Osteoblast (primary cell): ENCODE measurements at places on chromosomes 2 and 18.

DNA sequence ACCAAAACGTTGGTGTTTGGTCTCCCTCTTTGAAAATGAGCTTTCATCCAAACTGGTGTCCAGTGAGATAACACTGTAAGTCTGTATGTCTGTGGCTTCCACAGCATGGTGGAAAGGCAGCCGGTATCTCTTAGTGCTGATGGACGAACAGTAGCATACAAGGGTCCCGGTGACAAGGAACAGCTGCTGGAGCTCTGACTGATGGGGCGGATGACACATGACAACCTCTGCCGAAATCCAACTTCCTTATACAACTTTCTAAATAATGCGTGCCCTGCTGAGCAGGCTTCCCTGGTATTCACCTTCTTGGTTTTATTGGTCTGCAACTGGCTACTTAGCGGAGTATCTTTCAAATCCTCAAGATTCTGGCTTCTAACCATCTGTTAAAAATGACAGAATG, 216.2 kb downstream of the SRBD1 start:
- DNase-seq, result no peak

DNA sequence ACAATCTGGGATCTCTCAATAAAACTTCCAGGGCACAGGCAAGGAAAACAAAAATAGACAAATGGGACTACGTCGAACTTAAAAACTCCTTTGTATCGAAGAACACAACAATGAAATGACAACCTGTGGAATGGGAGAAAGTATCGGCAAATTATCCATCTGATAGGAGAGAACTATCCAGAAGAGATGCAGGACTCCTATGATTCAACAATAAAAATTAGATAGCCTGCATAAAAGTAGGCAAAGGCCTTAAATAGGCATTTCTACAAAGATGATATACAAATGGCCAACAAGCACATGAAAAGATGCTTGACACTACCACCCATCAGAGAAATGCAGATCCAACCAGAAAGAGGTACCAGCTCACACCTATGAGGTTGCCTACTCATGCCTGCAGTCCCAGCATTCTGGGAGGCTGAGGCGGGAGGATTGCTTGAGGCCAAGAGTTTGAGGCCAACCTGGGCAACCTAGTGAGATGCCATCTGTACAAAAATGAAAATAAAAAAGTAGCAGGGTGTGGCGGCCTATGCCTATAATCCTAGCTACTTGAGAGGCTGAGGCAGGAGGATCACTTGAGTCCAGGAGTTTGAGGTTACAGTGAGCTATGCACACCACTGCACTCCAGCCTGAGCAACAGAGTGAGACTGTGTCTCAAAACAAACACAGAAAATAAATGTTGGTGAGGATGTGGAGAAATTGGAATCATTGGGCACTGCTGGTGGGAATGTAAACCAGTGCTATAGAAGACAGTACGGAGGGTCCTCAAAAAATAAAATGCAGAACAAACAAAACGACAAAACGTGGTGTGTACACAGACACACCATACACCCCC, 21.6 kb downstream of the TWIST2 start:
- DNase-seq, result no peak

DNA sequence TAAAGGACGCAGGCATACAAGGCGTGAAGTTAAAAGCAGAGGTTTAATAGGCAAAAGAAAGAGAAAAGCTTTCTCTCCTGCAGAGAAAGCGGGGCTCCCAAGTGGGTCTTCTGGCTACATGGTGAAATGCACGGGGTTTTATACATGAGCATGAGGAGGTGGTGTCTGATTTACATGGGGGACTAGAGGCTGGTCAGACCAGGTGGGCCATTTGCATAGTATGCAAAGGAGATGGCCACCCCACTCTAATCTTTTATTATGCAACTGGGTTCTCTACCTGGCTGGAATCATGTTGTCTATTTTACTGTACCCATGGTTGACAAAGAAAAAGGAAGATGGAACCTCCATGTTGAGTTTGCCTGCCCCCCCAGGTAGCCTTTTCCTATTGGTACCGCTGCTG, 356.2 kb downstream of the KCNJ3 start:
- DNase-seq, result no peak

GRCh38 chr18:9359796-9360195, 25.2 kb downstream of the TWSG1 start:
- no peak for DNase-seq

DNA sequence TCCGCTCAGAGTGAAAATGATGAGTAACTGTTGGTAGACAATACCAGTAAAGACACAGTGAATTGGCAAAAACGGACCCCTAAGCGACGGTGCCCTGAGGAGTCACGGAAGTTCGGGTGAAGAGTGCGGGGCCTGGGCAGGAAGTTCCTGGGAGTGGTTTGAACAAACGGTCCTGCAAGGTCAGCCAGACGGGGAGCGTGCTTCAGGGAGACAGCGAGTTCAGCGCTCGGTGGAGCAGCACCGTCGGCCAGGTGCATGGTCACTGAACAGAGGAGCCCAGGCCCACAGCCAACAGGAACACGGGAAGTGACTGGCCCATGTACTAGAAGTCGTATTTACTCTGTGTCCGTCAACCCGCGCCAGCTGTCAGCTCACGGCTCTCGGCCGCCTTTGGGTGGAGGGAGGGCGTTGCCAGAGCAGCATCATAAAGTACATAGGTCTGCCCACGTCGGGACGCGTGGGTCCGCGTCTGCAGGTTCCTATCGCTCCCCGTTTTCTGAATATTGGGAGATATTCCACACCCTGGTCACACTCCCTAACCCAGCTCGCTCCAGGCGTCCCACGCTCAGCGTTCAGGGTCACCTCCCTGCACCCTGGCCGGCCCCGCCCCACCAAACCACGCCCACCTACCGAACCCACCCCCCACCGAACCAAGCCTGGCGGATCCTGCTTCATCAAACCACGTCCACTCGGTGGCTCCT, 75.6 kb upstream of the UXS1 start:
- no peak for DNase-seq

- no peak for DNase-seq
These were observed 120.0 kb downstream of the DOCK10 start for GRCh38 chr2:224922142-224922727.

- DNase-seq, result peak; percentile 97
These were observed 1.8 kb upstream of the TCF4 start for GRCh38 chr18:55589625-55590291.

DNA sequence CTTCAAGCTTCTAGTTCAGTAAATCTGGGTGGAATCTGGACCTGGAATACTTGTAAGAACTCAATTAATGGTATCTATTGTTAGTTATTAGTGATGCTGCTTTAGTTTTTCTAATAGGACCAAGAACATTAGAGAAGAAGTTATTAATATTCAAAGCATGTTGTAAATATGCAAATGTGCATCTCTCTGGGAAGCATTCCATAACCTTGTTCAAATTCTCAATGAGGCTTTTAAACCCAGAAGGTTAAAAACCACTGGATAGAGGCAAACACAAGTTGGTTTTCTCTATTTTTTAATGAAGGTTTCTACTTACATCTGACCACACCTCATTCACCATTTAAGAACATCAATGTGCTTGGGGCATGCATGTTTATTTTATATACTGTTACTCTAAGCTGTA, 16.1 kb upstream of the ACVR1C start:
- DNase-seq, result no peak

DNA sequence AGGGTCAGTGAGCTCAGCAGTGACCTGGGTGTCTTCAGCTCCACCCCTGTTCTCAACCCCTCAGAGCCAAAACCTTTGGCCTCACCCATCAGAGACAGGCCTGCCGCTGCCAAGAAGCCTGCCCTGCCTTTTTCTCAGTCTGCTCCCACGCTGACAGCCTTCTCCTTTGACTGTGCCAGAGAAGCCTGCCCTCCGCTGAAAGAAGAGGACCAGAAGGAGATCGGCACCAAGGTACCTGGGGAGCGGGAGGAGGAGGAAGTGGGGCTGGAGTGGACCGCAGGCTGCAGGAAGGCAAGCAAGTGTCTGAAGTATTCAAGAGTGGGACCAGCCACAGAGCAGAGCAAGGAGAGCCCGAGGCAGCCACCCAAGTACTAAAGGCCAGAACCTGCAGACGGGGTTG, 33.2 kb downstream of the TOGARAM2 start:
- DNase-seq, result no peak

- DNase-seq, result no peak
These were observed 17.6 kb downstream of the DHRS9 start for GRCh38 chr2:169086893-169087467.

GRCh38 chr18:54210463-54210862, 14.0 kb downstream of the MBD2 start:
- no peak for DNase-seq

DNA sequence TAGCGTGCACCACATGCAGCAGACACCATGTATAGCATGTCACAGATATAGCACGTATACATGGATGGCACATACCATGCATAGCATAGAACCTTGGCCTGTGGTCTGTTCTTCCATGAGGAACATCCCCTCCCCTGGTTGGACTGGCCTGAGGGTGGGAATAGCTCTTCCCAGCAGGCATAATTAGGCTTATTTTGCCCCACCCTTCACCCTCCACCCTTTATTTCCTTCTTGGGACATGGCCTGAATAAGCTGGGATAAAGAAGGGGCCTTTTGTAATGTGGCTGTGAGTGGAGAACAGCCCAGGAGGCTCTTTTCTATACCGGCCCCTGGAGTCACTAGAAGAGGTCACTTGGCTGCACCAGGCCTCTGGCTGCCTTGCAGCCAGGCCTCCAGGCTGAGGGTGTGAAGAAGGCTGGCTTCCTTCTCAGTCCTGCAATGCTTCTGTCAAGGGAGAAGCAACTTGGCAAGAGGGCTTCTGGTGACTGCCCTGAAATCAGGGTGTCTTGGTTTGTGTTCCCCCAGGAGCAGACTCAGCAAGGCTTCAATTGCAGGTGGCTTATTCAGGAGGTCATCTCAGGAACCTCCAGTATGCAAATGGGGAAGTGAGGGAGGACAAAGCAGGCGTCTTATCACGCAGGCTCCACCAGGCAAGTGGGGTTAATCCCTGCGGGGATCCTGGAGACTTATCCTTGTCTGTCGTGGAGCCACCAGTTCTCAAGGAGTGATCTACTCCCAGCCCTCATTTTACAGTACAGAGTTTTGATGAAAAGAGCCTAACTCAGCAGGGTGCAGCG, 68.2 kb downstream of the HS6ST1 start:
- no peak for DNase-seq

- peak; percentile 94 for DNase-seq
These were observed 10.9 kb downstream of the CATIP start for GRCh38 chr2:218367415-218368149.

GRCh38 chr2:237025090-237025865, 60.4 kb upstream of the COPS8 start:
- DNase-seq, result peak; percentile 92

DNA sequence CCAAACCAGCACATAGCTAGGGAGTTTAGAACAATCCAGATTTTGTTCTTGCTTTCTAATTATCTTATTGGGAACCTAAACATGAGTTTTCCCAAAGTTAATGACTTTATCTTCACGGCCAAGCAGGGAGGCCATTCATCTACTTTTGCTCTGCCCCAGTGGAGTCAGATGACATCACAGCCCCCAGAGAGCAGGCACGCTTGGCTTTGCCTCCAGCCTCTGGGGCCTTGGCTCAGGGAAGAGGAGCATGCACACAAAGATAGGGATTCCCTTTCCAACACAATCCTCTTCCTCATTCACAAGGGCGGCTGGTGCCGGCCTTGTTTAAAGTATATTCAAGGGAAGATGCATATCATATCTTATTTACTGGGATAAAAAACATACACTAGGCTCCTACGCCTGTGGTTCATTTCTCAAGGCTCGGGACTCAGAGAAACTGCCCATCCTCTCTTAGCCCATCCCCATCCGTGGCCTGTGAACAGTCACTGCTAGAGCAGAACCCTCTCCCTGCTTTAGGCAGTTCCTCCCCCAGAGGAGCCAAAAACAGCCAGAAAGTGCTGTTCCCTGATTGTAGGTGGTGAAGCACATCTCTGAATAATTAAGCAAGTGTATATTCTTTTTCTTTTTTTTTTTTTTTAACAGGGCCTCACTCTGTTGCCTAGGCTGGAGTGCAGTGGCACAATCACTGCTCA, 21.2 kb downstream of the TGFA start:
- no peak for DNase-seq

DNA sequence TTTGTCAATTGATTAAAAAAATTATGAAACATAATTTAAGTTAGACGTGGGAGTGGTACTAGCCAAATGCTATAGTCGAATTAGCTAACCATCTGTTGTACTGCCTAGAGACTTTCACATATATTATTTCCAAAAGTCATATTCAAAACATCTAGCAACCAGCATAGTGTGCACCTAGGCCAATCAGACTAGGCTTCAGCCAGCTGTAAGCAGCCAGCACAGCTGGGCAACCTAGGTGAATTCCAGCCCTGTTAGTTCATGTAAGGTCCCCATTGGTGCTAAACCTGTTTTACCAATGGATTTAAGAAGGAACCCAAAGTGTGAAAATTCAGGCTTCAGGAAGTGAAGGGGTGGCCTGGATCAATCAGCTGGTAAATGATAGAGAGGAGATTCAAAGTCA, 144.3 kb downstream of the BCL2 start:
- no peak for DNase-seq
